Stimulated activated CD4-positive, alpha-beta T cell treated with anti-CD3 and anti-CD28 coated beads, Interleukin-2, amount 100 ng/mL, for 48 hours (primary cell): ENCODE measurements at places on chromosomes 11 and 22.
A peak's percentile ranks its signal among the peaks of the same experiment; 100 is the strongest.

DNA sequence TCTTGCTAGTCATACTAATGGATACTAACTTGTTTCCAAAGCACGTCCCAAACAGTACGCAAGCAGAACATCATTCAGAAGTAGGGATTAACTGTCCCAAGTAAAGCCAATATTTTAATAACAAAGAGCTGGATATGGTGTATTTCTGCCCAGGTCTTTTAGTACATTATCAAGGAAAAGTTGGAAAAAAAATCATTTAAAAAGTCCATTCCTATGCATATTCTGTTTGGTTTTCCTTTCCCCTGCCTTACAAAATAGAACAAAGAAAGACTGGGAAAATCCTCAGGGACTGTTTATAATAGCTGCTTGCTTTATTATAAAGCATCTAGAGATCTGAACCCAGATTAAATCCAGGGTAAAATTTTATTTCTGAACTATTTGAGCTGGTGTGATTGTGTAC lies 83.9 kb downstream of the UVRAG start:
- DNase-seq, result no peak

GRCh38 chr11:27409742-27410141 lies 46.7 kb upstream of the CCDC34 start:
- DNase-seq, result no peak

- DNase-seq, result no peak
Measured at GRCh38 chr11:87141980-87142514, 104.3 kb downstream of the TMEM135 start.

- no peak for DNase-seq
Measured at GRCh38 chr11:83158965-83159901, 2.3 kb downstream of the PCF11 start.

GRCh38 chr11:133180201-133180600 lies 352.1 kb downstream of the OPCML start:
- DNase-seq, result no peak

- no peak for DNase-seq
Measured at GRCh38 chr11:128215238-128215882, 372.0 kb downstream of the ETS1 start.

DNA sequence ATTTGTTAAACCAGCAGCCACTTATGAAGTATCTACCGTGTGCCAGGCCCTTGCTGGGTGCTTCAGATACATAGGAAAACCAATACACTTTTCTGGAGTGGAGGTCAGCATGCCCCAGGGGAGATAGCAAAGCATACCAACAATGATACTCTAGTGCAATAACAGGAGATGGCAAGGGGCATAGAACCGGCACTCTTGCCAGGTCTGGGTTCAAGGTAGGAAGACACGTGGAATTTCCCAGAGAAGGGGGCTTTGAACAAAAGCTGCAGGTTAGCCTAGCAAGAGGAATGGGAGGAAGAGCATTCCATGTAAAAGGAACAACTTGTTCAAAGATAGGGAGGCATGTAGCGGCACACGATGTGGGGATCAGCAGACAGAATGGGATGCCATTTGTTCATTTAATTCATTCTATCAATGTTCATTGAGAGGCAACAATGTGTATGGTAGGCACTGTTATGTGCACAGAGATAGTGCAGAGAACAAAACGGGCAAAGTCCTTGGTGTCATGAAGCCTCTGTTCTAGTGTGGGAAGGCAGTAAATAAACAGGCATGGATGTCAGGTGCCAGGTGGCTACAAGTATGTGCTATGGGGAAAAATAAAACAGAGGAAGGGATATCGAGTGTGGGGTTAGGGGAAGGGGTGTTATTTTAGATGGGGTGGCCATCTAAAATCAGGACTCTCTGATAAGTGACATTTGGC lies 162.6 kb upstream of the E2F8 start:
- no peak for DNase-seq

- DNase-seq, result no peak
Measured at GRCh38 chr11:11993839-11994238, 14.6 kb downstream of the DKK3 start.

DNA sequence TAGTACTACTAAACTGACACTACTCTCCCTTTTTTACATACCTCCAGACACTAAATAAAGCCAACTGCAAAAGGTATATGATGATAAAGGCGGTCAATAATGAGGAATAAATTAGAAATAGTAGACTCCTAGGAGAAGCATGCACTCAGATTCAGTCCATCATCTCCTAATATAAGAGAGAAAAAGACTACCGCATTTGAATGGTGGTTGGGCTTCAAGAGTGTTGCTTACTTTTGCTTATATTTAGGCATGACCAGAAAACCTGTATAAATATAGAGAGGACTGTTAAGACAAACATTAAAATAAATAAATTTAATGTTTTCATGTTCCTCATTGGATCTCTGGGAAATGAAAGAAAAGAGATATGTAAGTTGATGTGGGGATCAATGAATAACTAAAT lies 1137.0 kb downstream of the FAM181B start:
- no peak for DNase-seq

DNA sequence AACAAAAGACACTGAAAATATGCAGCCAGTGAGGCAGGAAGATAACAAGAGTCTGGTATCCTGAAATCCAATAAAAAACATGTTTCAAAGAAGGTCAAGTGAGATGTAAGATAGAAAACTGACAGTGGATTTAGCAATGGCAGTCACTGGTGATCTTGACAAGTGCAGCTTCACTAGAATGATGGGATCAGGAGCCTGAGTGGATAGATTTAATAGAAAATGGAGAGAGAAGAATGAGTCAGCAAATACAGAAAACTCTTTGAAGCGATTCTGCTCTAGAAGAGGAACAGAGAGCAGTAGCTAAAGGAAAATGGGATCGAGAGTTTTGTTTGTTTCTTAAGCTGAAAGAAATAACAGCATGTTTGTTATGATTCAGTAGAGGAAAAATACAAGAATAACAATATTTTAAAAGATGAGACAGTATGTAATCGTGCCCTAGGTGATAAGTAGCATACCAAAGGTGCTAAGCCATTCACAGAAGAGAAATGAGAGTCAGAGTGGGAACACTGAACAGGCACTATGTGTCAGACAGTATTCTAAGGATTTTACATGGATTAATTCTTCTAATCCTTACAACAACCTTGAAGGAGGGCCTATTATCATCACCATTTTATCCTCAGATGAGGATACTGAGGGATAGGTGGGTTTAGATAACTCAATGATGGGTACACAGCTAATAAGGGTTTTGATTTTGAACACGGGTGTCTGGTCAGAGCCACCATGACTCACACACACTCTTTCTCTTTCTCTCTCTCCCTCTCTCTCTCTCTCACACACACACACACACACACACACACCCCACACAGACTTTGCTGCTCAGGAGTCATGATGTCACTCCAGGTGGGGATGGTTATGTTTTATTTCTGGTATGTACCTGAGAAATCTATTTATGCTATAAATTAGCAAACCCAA lies 36.3 kb downstream of the MRE11 start:
- no peak for DNase-seq

DNA sequence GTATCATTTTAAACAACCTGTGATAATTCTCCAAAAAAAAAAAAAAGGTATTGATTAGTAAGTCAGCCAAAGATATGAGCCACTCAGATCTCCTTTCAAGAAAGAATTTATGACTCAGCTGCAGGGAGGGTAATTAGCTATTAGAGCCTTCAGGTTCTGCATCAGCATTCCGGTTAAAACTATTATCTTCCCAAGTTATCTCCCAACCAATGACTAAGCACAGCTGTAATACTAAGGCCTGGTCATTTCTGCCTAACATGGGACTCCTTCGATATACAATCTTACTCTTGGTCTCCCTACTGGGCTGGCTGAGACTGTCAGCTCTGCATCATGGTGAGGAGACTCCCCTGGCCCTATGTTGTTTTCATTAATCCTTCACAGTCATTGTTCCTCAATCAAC lies 60.4 kb downstream of the SBF2 start:
- no peak for DNase-seq

GRCh38 chr11:66221726-66222236 lies 46.7 kb upstream of the RAB1B start:
- DNase-seq, result peak; percentile 14

DNA sequence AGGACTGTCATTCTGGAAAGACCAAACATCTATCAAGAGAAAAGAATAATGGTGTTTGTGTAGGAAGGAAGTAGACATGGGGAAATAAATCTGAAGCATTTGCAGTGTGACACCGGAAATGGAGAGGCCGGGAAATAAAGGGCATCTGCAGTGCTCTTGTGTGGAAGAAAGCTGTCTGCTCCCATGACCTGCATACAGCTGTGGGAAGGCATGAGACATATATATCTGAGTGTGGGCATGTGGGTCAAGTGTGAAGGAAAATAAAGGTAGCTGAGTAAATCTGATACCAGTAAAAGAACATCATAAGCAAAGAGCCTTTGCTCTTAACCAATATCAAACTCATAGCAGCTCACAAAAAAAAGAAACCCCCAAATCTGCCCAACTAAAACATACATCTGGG lies 72.1 kb upstream of the OR5AK2 start:
- DNase-seq, result no peak

GRCh38 chr11:133678191-133678590 lies 145.9 kb upstream of the OPCML start:
- no peak for DNase-seq

GRCh38 chr11:86704710-86705109 lies 32.3 kb upstream of the ME3 start:
- DNase-seq, result no peak

DNA sequence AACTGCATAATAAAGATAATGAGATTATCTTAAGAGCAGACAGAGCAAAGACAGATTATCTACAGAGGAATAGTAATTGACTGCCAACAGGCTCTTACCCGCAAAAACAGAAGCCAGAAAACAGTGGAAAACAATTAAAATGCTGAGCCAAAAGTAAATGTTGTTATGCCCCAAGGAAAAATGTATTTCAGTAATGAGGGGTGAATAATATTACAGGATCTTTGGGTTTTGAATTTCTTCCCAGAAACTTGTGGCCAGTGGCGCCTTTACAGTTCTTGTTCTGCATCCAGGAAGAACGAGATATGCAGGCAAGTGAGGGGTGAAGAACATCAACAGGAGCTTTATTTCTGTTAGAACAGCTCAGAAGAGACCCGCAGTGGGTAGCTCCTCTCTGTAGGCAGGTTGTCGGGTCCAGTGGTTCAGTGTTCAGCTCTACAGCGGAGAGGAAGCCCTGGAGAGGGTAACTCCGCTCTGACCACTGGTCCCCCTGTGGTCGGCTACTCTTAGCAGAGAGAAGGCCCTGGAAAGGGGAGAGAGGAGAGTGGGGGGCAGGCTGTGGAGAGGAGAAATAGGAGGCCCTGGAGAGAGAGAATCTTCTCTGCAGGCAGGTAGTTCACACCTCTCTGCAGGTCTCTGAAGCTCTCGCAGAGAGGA lies 51.8 kb upstream of the SC5D start:
- DNase-seq, result no peak

GRCh38 chr11:72842653-72843330 lies 28.6 kb downstream of the ATG16L2 start:
- no peak for DNase-seq

DNA sequence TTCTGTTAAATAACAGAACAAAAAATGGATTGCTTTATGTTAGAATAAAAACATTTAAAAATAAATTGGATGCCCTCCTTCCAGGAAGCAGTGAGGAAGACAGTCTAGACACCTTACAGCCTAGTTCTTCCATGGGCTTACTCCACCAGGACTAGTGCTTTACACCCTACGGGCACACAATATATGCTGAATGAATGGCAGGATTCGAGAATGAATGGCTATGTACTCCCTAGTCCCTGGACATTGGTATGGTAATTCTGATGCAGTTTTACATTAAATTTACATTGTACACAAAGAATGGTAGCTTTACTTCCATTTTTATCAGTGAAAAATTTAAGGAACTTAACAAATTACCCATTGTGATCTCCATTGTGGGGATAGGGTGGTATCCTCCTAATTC lies 16.7 kb downstream of the TMEM218 start:
- no peak for DNase-seq

GRCh38 chr11:79198898-79199250 lies 242.0 kb downstream of the TENM4 start:
- DNase-seq, result no peak

- DNase-seq, result no peak
Measured at GRCh38 chr11:13576995-13577394, 81.2 kb upstream of the PTH start.

DNA sequence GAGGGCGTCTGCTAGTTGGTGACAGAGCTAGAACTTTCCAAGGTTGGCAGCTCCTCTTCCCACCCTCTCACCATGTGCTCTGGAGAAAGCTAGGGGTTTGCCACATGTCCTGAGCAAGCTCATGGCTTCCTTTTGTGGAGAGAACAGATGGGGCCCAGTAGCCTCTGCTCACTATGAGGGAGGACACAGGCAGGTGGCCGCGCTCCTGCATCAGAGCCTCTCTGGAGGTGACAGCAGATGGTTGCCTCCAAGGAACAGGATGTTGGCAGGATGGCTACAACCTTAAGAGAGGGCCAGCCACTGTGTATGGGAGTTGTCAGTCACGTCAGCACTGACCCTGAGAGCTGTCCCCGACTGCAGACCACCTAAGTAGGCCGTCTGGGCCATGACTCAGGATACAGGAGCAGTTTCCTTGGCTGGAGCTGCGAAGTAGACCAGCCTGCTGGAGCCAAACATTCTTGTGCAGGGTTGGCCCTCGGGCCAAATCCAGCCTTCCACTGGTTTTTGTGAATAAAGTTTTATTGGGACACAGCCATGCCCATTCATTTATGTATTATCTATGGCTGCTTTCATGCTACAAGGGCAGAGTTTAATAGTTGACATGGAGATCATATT lies 28.0 kb downstream of the SGSM1 start:
- DNase-seq, result no peak

DNA sequence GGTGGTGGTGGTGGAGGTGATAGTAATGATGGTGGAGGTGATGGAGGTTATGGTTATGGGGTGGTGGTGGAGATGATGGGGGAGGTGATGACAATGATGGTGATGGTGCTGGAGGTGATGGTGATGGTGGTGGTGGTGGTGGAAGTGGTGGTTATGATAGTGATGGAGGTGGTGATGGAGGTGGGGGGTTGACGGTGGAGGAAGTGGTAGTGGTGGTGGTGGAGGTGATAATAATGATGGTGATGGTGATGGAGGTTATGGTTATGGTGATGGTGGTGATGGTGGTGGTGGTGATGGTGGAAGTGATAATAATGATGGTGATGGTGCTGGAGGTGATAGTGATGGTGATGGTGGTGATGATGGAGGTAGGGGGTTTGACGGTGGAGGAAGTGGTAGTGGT lies 16.9 kb upstream of the WNT7B start:
- DNase-seq, result no peak

- DNase-seq, result no peak
Measured at GRCh38 chr22:48889887-48890692, 937.6 kb downstream of the BRD1 start.

DNA sequence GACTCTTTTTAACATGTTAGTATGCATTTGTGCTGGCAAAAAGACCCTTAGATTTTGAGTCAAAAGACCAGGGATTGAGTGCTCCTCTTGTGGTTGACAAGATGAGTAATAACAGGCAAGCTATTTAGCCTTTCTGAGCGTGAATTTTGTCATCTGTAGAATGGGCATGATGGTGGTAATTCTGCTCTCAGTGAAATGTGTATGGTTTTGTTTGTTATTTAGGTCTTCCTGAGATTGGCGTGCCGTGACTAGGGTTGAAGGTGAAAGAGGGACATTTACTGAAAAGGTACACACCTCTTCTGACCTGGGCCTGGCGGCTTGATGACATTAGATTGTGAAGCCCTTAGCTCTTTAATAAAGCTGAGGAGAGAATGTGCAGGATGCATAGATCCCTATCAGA lies 8.4 kb upstream of the CEP295 start:
- DNase-seq, result no peak
